Astrocyte of the cerebellum (primary cell): ENCODE measurements at places on chromosomes 3 and 15.

DNA sequence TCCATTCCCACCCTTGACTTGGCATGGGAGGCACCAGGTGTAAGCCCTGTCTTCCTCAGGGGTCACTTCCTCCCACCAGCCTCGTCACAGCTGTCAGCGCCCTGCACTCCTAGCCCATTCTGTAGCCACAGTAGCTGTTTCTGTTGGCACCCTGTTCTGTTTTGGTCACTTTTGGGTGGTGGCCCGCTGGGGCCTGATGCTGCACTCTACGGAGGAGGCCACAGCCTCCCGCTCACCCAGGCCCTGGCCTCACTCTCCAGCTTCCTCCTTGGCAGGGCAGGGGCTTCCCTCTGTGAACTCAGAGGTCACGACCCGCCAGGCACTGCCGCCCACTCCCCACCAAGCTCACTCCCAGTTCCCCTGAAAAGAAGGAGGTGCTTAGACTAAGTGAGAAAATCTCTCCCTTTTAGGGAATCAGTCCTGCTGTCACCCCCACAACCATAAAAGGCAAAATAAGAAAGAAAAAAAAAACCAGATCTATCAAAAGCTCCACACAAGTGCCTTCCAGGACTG, 68.4 kb downstream of the MGLL start:
- no peak for DNase-seq

DNA sequence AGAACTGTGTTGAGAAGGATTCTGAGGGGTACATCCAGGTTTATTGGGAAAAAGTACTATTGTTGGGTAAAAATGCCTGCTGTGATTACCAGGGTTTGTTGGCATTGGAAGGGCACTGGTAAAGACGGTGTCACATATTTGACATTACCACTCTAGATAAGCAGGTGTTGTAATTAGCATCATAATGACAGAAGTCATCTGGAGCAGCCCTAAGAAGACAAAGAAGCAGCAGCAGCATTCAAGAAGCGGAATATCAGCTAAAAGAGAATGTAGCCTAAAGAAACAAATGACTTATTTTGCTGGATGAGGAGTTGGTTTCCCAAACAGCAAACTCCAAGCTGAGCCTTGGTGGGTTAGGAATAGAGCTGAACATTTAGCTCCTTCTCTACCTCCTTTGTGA, 30.5 kb upstream of the ZFAND6 start:
- DNase-seq = no peak

GRCh38 chr3:36178018-36178417, 202.3 kb upstream of the STAC start:
- DNase-seq = no peak

DNA sequence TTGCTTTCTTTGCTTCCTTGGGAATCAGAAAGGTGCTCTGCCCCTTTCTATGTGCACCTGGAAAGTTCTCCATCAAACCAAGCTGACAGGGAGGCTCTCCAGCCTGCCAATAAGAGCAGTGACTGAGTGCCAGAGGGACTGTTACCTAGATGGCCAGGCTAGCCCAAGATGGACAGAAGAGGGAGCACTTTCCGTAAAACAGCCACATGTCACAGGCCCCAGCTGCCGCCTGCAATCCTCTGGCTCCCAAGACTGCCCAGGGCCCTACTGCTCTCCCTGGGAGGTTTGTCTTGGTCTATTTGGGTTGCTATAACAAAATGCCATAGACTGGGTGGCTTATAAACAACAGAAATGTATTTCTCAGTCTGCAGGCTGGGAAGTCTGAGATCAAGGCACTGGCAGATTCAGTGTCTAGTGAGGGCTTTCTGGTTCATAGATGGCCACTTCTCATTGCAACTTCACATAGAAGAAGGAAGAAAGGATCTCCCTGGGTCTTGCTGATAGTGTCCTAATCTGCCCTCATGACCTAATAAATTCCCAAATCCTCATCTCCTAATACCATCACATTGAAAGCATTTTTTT, 72.3 kb downstream of the TAMM41 start:
- DNase-seq = peak; percentile 19

GRCh38 chr3:9876991-9877390, 3.1 kb downstream of the CIDEC start:
- DNase-seq = no peak

GRCh38 chr3:16309558-16309957, 44.5 kb downstream of the OXNAD1 start:
- DNase-seq = no peak

DNA sequence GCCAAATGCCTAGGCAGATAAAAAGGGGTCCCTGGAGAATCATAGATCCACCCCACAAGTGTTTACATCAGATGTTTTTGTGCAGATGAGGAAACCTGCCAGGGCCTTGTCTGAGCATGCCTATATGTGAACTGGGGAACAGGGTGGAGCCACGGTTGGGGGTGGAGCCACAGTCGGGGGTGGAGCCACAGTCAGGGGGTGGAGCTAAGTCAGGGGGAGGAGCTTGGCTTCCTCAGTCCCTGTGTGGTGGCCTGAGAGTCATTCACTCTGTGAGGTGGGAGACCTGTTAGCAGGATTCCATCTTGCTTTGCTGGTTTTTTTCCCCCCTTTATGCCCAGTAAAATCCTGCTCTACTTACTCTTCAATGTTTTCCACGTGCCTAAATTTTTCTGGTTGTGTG, 57.8 kb upstream of the TGFBR2 start:
- DNase-seq = no peak

DNA sequence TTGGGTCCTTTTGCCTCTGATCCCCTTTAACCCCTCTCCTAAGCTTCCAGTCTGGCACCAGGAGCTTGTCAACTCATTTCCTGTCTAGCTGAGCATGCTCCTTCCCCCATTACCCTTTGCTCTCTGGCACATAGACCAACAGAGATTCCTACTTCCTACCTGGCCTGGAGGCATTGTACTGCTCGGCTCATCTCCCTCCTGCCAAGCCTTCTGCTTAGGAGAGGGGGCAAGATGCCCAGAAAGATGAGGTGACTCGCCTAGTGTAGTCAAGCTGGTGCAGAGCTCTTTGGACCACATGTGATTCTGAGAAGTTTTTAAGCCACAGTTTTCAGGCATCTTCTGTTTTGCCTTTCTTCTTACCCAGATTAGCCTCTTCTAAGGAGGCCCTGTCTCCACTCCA, 95.4 kb downstream of the ZNF621 start:
- no peak for DNase-seq

DNA sequence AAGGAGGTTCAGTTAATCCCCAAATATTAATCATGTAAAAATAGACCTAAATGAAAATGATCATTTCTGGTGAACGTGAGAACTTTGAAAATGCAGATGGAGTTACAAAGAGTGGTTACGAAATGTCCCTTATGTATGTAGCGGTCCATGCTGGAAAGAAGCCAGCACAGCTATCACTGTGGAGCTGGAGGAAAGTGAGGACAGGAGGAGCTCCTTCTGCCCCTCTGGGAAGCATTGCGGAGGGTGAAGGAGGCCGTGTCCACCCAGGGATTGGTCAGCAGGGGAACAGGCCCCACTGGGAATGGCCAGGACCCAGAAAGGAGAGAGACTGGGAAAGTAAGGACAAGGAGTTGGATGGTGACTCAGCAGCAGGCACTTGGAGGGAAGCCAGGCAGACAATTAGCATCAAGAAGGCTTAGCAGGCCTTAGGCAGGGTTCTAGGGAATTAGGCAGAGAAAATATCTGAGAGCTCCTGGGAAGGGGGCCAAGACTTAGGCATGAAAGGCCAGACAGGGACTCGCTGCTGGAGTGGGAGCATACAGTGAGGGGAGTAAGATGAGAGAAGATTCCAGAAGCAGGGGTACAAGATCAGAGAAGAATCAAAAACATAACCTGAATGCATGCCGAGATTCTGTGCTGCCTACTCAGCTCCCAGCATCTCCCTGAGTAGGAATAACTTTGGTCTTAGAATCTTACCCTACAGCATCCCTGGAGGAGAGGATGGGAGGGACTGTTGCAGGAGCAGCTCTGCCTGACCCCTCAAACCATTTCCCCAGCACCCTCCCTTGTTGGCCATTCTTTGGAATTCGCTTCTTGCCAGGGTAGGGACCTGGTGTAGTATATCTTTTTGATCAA, 171.0 kb upstream of the UMPS start:
- DNase-seq = peak; percentile 95

DNA sequence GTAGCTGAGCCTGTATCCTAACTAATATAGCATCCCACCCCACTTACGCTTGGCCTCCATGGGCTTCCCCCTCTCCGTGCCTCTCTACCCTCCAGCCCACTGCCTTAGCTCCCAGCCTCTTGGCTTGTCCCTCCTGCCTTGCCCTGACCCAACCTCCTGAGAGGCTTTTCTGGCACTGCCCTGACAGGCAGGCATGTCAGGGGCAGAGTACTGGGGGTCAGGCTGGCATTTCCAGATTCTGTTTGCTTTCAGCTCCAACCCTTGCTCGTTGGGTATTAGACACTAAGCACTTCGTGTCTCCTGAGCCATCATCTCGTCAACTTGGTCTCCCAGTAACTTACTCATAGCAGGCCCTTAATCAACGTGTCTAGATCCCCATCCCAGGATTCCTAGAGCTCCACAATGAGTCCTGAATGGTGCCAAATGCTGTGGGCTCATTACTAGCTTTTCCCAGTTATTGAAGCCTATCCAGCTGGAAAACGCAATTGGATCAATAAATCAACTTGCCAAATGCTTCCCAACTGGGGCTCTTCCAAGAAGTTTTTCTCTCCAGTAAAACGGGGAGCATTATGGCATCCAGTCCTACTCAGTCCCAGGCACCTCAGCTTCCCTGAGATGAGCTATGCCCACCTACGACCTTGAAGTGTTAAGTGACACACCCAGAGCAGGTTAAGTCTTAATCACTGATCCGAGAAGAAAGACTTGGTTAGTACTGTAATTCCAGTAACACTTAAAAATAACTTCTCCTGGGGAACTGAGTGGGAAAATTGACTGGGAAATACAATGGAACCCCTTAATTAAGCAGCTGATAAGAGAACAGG, 78.5 kb upstream of the DLG1 start:
- DNase-seq = no peak

GRCh38 chr15:99430881-99431401, 134.8 kb upstream of the MEF2A start:
- DNase-seq = no peak

- no peak for DNase-seq
Measured at GRCh38 chr3:195582947-195583346, 793 bp downstream of the APOD start.

GRCh38 chr15:100690032-100690794, 87.8 kb downstream of the ASB7 start:
- DNase-seq = no peak

DNA sequence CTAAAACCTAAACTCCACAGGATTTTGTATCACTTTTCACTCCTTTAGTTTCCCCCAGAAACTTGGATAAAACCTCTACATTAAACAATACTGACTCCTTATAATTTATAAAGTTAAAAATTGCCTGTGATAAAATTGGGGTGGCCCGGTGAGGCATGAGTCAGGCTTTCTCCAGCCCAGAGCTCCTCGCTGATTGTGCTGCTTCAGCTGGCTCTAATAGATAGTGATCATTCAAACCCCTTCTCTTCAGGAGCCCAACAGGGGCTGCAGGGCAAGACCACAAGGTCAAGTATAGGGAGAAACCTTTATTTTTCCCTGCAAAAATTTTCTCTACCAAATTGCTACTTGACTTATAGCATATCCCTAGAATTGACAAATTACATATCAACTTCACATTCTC, 308.2 kb downstream of the PLCL2 start:
- no peak for DNase-seq

GRCh38 chr3:152193673-152194267, 75.0 kb upstream of the MBNL1 start:
- no peak for DNase-seq

DNA sequence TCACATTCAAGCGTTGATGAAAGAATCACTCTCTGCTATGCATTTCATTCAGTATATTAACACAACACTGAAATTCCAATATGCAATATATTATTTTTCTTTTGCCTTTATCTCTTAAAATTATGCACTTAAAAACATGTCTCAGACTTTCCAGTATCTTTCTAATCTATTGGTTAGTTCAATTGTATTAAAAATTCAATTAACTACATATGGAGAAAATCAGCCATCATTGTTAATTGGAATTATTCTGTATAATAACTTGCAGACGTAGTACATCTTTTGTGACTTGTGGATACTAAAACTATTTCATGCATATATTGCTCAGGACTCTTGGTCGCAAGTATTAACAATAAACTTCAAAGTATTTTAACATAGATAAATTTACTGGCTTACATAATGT, 715.6 kb downstream of the GRM7 start:
- DNase-seq = no peak

DNA sequence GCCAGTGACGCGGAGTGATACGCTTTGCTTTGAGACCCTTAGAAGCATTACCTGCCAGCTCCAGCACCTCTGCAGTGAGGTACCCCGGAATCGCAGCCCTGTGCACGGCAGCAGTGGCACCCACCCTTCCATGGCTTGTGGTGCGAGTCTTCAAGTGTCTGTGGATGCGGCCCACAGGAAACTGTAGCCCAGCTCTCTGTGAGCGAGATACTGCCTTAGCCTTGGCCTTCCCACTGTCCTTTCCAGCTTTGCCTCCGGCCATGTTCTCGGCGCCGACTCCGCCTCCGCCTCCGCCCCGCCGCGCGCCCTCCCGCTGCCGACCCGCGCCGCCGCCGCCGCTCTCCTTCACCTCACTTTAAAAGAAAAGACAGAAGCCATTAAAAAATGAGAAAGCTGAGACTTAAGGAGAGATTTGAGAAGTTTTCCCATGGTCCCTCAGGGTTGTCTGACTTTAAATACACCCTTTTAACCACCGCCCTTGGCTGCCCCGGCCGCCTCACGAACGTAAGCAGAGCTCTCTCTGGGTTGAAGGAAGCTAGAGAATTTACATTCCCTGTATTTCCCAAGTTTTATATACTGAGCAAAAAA, 78.5 kb upstream of the FAM174B start:
- DNase-seq = no peak
